Pericardium fibroblast (primary cell): ENCODE measurements at places on chromosomes 3 and 15. TPM values are rescaled to one million over a fixed set of nuclear protein-coding genes. Genes with fewer than 3 reads are reported as not detected.

GOLGA6D gene
- not detected in 2 replicates for total RNA-seq

IGDCC3 gene
- total RNA-seq = 0.26 TPM in 1 of 2 replicates, not detected in the other

TM4SF18 gene
- total RNA-seq = under 0.01 and 7.1 TPM in 2 replicates

DUOXA2 gene
- total RNA-seq = not detected in 2 replicates

PRR23B gene
- total RNA-seq = not detected in 2 replicates

MRAS gene
- 16.9 and 30.6 TPM in 2 replicates for total RNA-seq

TYRO3 gene
- total RNA-seq = 15.4 and 24.0 TPM in 2 replicates

CATSPER2 gene
- total RNA-seq = not detected in 2 replicates

C2CD4B gene
- total RNA-seq = 0.12 and 0.77 TPM in 2 replicates

CIDEC gene
- total RNA-seq = 8.2 and 92.0 TPM in 2 replicates

SLC35A5 gene
- total RNA-seq = 22.6 and 25.3 TPM in 2 replicates

PIERCE2 gene
- 1.2 and 2.6 TPM in 2 replicates for total RNA-seq

SYNPR gene
- total RNA-seq = not detected in 2 replicates

ITPKA gene
- total RNA-seq = 2.8 and 4.8 TPM in 2 replicates

CACNA2D2 gene
- 0.12 TPM in 1 of 2 replicates, not detected in the other for total RNA-seq

TLR9 gene
- total RNA-seq = under 0.01 TPM in 1 of 2 replicates, not detected in the other

NR1I2 gene
- total RNA-seq = not detected in 2 replicates

ALDH1A3 gene
- 28.5 and 202 TPM in 2 replicates for total RNA-seq

RETNLB gene
- total RNA-seq = not detected in 2 replicates

SLC28A1 gene
- total RNA-seq = not detected in 2 replicates

PARL gene
- total RNA-seq = 35.4 and 43.9 TPM in 2 replicates

FAM81A gene
- 0.12 TPM in 1 of 2 replicates, not detected in the other for total RNA-seq

DZIP1L gene
- total RNA-seq = 9.2 and 14.9 TPM in 2 replicates

SLC9C1 gene
- not detected in 2 replicates for total RNA-seq

RTP1 gene
- total RNA-seq = not detected in 2 replicates

MKRN2OS gene
- total RNA-seq = not detected in 2 replicates

SLC6A20 gene
- not detected in 2 replicates for total RNA-seq

ALDH1A2 gene
- total RNA-seq = 5.4 and 42.6 TPM in 2 replicates

USP50 gene
- not detected in 2 replicates for total RNA-seq

C15orf62 gene
- 0.34 TPM in 1 of 2 replicates, not detected in the other for total RNA-seq

SUMF1 gene
- total RNA-seq = 50.6 and 77.3 TPM in 2 replicates

CCDC54 gene
- not detected in 2 replicates for total RNA-seq

UROC1 gene
- not detected in 2 replicates for total RNA-seq

RTP3 gene
- not detected in 2 replicates for total RNA-seq

FBXO40 gene
- total RNA-seq = not detected in 2 replicates

MED12L gene
- total RNA-seq = 0.12 and 0.26 TPM in 2 replicates

GABRA5 gene
- total RNA-seq = 0.23 TPM in 1 of 2 replicates, not detected in the other

CILP gene
- 0.93 and 2.8 TPM in 2 replicates for total RNA-seq

ADGRG7 gene
- total RNA-seq = not detected in 2 replicates

SEMA3F gene
- 26.8 and 43.8 TPM in 2 replicates for total RNA-seq

SEMA3G gene
- total RNA-seq = 1.0 TPM in 1 of 2 replicates, not detected in the other

TMEM40 gene
- not detected in 2 replicates for total RNA-seq

TMEM108 gene
- total RNA-seq = 0.23 and 0.85 TPM in 2 replicates

CFAP44 gene
- 0.70 and 2.2 TPM in 2 replicates for total RNA-seq

DENND6A gene
- 7.9 and 8.0 TPM in 2 replicates for total RNA-seq

ST8SIA2 gene
- total RNA-seq = 0.09 TPM in 1 of 2 replicates, not detected in the other
